ENCODE measurements at places on chromosomes 12 and 14. TPM values are rescaled to one million over a fixed set of nuclear protein-coding genes. Genes with fewer than 3 reads are reported as not detected.
A peak's percentile ranks its signal among the peaks of the same experiment; 100 is the strongest.

The KCNH3 gene
- total RNA-seq, result not detected

The CNIH1 gene
- total RNA-seq, result 172 TPM

DNA sequence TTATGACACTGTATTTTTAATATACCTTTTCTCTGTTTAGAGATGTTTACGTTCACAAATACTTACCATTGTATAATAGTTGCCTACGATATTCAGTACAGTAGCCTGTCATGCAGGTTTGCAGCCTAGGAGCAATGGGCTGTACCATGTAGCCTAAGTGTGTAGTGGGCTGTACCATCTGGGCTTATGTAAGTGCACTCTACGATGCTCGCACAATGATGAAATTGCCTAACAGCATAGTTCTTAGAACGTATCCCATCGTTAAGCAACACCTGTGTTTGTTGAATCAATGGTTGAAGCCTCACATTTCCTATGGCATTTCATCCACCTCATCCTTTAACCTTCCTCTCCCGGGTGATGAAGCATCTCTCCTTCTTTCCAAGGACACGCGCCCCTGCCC lies 12.5 kb upstream of the EML1 start:
- no peak for DNase-seq
- no peaks in the 10 kb centered on the region for H3K36me3 ChIP-seq
- no peak overlapping the region for H3K4me3 ChIP-seq
- no peak overlapping the region for H3K27ac ChIP-seq
- no peaks in the 10 kb centered on the region for H3K4me1 ChIP-seq
- H3K27me3 ChIP-seq, result no peaks in the 10 kb centered on the region

DNA sequence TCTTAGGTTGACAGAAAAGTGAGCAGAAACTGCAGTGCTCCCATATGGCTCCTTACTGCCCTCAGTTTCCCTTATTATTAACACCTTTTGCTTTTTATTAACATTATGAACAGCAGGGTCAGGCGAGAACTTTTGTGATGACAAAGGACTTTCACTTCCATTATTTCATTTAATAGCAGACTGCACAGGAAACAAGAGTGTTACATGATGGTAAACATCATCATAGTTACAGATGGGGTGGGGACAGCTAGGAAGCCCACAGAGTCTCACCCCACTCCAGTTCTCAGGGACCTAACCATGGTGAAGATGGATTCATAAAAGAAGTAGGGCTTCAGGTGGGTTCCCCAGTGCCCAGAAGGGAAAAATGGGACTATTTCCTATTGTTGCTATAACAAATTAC lies 110.1 kb upstream of the PELI2 start:
- no peaks in the 10 kb centered on the region for H3K27me3 ChIP-seq
- H3K27ac ChIP-seq, result no peak overlapping the region
- H3K4me3 ChIP-seq, result no peak overlapping the region

- no peak overlapping the region for H3K4me3 ChIP-seq
- no peaks in the 10 kb centered on the region for H3K36me3 ChIP-seq
- no peak for DNase-seq
- H3K27me3 ChIP-seq, result no peaks in the 10 kb centered on the region
- H3K4me1 ChIP-seq, result peaks cover 10% of the 10 kb centered on the region
These were observed 5.4 kb downstream of the JAG2 start for GRCh38 chr14:105163040-105163742.

- H3K4me3 ChIP-seq, result no peak overlapping the region
- H3K36me3 ChIP-seq, result no peaks in the 10 kb centered on the region
- H3K27me3 ChIP-seq, result no peaks in the 10 kb centered on the region
- H3K4me1 ChIP-seq, result no peaks in the 10 kb centered on the region
- no peak overlapping the region for H3K27ac ChIP-seq
- DNase-seq, result no peak
These were observed 121.8 kb downstream of the KCNA5 start for GRCh38 chr12:5165296-5165970.

DNA sequence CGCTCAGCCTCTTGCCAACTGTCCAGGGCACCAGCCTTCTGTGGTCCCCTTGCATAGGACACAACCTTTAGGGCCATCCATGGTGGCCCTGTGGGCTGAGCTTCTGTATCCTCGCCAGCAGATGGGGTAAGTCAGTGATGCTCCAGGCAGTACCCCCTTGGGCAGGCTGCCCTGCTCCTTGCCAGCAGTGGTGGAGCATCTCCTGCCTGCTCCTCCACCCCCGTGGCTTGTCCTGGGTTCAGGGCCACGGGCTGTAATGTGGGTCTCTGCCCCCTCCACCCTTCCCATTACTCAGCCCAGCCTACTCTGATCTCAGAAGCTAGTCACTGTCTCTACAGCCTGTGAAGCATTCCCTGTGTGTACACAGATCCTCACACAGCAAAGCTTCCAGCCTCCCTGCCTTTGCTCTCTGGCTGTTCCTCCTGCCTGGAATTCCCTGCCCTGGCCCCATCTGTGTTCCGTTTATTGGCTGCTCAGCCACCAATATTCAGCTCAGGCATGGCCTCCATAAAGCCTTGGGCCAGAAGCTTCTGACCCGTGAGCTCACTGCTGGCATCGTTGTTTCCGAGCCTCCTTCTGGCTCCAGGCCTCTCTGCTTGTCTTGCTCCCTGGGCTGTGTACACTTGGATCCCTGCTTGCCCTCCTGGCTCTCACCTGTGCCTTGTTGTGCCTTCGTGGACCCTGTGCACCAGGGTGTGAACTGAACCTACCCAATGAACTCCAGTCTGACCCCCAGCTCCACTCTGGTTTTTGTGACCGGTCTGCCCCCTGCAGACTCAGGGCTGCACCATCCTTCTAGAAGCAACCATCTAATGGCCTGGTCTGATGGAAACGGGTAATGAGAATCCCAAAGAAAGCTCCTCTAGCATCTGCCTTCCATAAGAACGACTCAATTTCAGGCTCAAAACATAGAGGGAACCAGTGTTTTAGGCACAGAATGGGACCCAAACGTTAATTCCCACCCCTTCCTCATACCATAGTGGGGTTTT lies 177.0 kb upstream of the PRMT8 start:
- H3K4me3 ChIP-seq, result no peak overlapping the region
- H3K27me3 ChIP-seq, result no peaks in the 10 kb centered on the region
- H3K27ac ChIP-seq, result no peak overlapping the region
- no peaks in the 10 kb centered on the region for H3K4me1 ChIP-seq

The SYNDIG1L gene
- total RNA-seq, result not detected

GRCh38 chr12:57840726-57841125 lies 5.8 kb downstream of the CTDSP2 start:
- no peak overlapping the region for H3K4me3 ChIP-seq
- H3K27me3 ChIP-seq, result no peaks in the 10 kb centered on the region
- H3K36me3 ChIP-seq, result no peaks in the 10 kb centered on the region

DNA sequence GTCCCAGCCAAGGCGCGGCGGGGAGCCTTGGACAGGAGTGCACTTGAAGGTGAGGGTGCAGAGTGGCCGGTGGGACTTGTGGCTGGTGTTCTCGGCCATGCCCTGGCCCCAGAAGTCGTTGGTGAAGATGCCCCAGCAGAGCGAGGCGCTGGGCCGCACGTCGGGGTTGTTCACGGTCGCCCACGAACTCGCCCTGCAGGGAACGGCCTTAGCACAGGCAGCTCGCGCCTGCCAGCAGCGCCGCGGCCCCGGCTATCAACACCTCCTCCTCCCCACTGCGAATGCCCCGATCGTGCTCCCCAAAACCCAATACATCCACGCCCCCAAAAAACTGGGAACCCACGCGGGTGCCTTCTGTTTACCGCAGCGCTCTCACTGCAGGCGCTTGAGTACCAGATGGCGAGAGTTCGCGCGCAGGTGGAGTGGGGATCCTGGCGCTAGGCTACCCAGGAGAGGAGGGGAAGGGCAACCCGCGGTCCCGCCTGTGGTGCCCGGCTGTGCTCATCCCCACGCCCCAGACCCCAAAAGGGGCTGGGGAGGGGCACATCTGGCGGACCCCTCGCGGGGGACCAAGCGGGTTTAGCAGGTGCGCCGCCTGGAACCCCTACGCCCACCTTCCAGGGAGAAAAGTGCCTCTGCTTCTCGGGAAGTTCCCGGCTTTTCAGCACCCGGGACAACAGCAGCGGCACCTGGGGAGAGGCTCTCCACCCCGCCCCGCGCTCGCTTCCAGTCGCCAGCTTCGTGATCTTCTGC lies 386.3 kb upstream of the TMTC1 start:
- H3K36me3 ChIP-seq, result no peaks in the 10 kb centered on the region
- no peaks in the 10 kb centered on the region for H3K27me3 ChIP-seq

DNA sequence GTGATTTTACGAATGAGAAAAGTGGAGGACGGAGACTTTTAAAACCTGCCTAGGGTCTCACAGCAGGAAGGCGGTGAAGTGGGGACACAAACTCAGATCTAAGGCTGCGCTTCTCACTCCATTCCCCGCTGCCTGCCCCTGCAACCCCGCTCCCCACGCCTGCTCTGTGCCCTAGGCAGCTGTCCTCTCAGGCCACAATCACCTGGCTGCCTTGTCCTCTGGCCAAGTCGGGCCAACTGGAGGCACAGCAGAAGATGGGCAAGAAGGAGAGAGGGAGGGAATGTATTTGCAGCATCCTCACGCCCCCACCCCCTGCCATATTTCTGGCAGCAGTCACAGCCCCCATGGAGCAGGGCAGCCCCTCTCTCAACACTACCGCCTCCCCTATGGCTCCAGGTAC lies 94.9 kb downstream of the CHGA start:
- no peaks in the 10 kb centered on the region for H3K36me3 ChIP-seq
- no peak overlapping the region for H3K4me3 ChIP-seq
- peak overlapping the region; percentile 79 for H3K27ac ChIP-seq
- H3K4me1 ChIP-seq, result peaks cover 4% of the 10 kb centered on the region
- DNase-seq, result no peak
- no peaks in the 10 kb centered on the region for H3K27me3 ChIP-seq

The SMCO2 gene
- not detected for total RNA-seq

The CIDEB gene
- total RNA-seq, result 9.7 TPM

- H3K36me3 ChIP-seq, result no peaks in the 10 kb centered on the region
- no peaks in the 10 kb centered on the region for H3K27me3 ChIP-seq
- no peak overlapping the region for H3K4me3 ChIP-seq
- H3K4me1 ChIP-seq, result no peaks in the 10 kb centered on the region
- no peak overlapping the region for H3K27ac ChIP-seq
These were observed 276.7 kb downstream of the FOXN3 start for GRCh38 chr14:89140326-89140725.

GRCh38 chr12:11545484-11546330 lies 103.8 kb upstream of the ETV6 start:
- no peak overlapping the region for H3K4me3 ChIP-seq
- H3K27me3 ChIP-seq, result no peaks in the 10 kb centered on the region
- H3K36me3 ChIP-seq, result no peaks in the 10 kb centered on the region
- no peak overlapping the region for H3K27ac ChIP-seq
- no peak for DNase-seq

The MTA1 gene
- 62.9 TPM for total RNA-seq

DNA sequence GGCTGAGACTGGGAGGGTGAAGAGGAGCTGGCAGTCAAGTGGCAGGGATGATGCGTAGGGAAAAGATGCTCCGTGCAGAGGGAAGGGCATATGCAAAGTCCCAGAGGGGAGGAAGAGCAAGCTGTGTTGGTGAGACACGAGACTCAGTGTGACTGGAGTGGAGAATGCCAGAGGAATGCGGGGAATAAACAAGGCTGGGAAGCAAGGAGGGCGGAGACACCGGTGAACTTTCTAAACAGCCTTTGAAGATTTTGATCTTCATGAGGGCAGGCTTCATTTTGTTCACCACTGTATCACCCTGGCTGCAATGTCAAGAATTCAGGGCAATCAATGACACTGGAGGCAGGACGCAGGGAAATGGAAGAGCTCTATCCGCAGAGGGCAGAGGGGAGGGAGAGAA lies 535.8 kb downstream of the FUT8 start:
- no peaks in the 10 kb centered on the region for H3K36me3 ChIP-seq
- no peaks in the 10 kb centered on the region for H3K27me3 ChIP-seq
- H3K4me1 ChIP-seq, result no peaks in the 10 kb centered on the region
- H3K4me3 ChIP-seq, result no peak overlapping the region
- no peak overlapping the region for H3K27ac ChIP-seq

- DNase-seq, result no peak
- no peak overlapping the region for H3K27ac ChIP-seq
- H3K27me3 ChIP-seq, result no peaks in the 10 kb centered on the region
- H3K4me3 ChIP-seq, result no peak overlapping the region
These were observed 1.3 kb upstream of the TMEM233 start for GRCh38 chr12:119592232-119592631.

The NPAS3 gene
- total RNA-seq, result 9.6 TPM

DNA sequence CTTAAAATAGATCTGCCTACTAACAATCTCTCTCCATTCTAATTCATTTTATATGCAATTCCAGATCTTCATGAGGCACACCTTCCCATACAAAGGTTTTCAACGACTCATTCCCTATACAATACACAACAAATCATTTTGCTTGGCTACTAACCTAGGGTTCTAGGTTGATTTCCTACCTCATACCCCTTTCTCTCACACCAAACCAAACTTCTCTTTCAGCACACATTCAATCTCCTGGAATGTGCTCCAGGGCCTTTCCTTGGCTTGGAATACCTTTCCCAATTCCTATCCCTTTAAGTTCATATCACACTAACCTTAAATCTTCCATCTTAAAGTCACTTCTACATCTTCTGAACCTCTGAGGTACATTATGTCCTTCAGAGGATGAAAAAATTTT lies 38.7 kb upstream of the MTERF2 start:
- no peaks in the 10 kb centered on the region for H3K36me3 ChIP-seq
- no peak overlapping the region for H3K4me3 ChIP-seq
- H3K27me3 ChIP-seq, result no peaks in the 10 kb centered on the region

GRCh38 chr12:46430340-46430948 lies 57.9 kb upstream of the SLC38A2 start:
- DNase-seq, result no peak
- peak overlapping the region; percentile 76 for H3K27ac ChIP-seq
- no peaks in the 10 kb centered on the region for H3K4me1 ChIP-seq
- no peaks in the 10 kb centered on the region for H3K36me3 ChIP-seq

The KRT77 gene
- total RNA-seq, result not detected

GRCh38 chr12:15435597-15435996 lies 113.3 kb downstream of the PTPRO start:
- DNase-seq, result no peak
- no peaks in the 10 kb centered on the region for H3K36me3 ChIP-seq
- H3K4me1 ChIP-seq, result no peaks in the 10 kb centered on the region
- no peaks in the 10 kb centered on the region for H3K27me3 ChIP-seq
- no peak overlapping the region for H3K27ac ChIP-seq

The PDE3A gene
- 15.0 TPM for total RNA-seq

GRCh38 chr14:71730471-71730870 lies 201.8 kb upstream of the RGS6 start:
- H3K4me3 ChIP-seq, result no peak overlapping the region
- H3K4me1 ChIP-seq, result no peaks in the 10 kb centered on the region
- DNase-seq, result no peak
- H3K27me3 ChIP-seq, result no peaks in the 10 kb centered on the region

- no peaks in the 10 kb centered on the region for H3K36me3 ChIP-seq
- H3K27me3 ChIP-seq, result peaks cover 3% of the 10 kb centered on the region
- H3K4me3 ChIP-seq, result no peak overlapping the region
- H3K27ac ChIP-seq, result peak overlapping the region; percentile 53
- DNase-seq, result no peak
These were observed 229.9 kb upstream of the HMGA2 start for GRCh38 chr12:65594409-65594808.

The TOMM20L gene
- total RNA-seq, result not detected

GRCh38 chr14:34488528-34488927 lies 26.5 kb upstream of the SPTSSA start:
- no peaks in the 10 kb centered on the region for H3K36me3 ChIP-seq
- no peak overlapping the region for H3K27ac ChIP-seq
- no peak for DNase-seq
- no peaks in the 10 kb centered on the region for H3K27me3 ChIP-seq
- H3K4me1 ChIP-seq, result no peaks in the 10 kb centered on the region
